Stimulated activated CD8-positive, alpha-beta memory T cell treated with anti-CD3 and anti-CD28 coated beads, Interleukin-7, amount 100 ng/mL, for 1 hour (primary cell): ENCODE measurements at places on chromosomes 3 and 15.

- no peak for DNase-seq
These were observed 616.1 kb upstream of the ALCAM start for GRCh38 chr3:104750581-104750980.

DNA sequence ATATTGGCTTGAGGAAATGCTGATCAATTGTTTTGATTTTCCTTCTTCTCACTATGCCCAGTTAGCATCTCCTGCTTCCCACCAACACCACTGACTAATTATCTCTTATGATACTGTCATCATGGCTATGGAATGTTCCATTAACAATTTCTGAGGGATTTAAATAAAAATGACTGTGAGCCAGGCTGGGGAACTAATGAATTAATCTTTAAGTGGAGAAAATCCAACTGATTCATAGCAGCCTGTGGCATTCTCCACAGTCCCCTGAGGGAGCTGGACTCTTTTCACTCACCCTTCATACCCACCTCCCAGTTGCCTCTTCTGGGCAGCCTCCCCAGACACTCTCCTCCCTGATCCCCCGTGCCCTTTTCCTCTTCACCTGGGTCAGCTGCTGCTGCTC lies 353.6 kb downstream of the CLSTN2 start:
- DNase-seq: no peak

GRCh38 chr3:178421069-178421468 lies 115.2 kb upstream of the KCNMB2 start:
- DNase-seq: no peak

GRCh38 chr3:48441940-48442339 lies 1.9 kb downstream of the TMA7 start:
- DNase-seq: no peak

DNA sequence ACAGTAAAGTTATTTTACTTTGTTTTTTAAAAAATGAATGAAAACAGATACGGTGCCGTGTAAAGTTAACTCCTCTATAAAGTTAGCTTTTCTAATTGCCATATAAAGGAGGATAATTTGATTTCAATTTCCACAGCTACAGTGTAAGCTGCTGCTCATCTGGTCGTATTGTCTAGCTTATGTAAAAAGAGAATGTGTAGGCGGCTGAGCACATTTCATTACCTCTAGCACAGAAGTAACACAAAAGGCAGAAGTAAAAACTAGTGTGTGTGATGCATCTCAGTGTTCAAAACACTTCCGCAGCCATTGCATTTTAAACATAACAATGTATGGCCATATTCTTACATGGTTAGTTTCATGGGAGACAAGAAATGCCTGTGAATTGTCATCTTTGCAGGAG lies 105.0 kb upstream of the P2RY1 start:
- no peak for DNase-seq

DNA sequence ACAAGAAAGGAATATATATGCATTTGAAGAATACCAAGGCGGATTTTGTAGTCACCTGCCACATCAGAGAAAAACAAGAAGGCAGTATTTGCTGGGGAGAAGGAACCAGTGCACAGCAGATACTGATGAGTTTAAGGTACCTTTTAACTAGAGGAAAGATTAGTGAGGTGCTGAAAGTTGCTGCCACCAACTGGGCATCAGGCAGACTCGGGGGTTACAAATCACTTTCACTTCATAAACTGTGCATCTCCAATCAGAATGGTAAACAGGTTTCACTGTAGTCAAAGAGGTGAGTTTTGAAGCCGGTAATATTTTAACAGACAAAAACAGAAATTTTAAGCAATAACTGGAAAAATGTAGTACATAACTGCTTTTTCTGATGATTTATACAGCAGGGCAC lies 4.1 kb downstream of the FBN1 start:
- no peak for DNase-seq

- no peak for DNase-seq
These were observed 23.6 kb upstream of the TRIM59 start for GRCh38 chr3:160473221-160473620.

- peak; percentile 4 for DNase-seq
These were observed 235.3 kb upstream of the ST8SIA2 start for GRCh38 chr15:92158426-92158825.

GRCh38 chr3:66437341-66437929 lies 63.4 kb downstream of the LRIG1 start:
- no peak for DNase-seq

GRCh38 chr3:167863811-167864551 lies 128.5 kb downstream of the SERPINI1 start:
- no peak for DNase-seq

GRCh38 chr3:74538669-74539068 lies 75.8 kb downstream of the CNTN3 start:
- no peak for DNase-seq

DNA sequence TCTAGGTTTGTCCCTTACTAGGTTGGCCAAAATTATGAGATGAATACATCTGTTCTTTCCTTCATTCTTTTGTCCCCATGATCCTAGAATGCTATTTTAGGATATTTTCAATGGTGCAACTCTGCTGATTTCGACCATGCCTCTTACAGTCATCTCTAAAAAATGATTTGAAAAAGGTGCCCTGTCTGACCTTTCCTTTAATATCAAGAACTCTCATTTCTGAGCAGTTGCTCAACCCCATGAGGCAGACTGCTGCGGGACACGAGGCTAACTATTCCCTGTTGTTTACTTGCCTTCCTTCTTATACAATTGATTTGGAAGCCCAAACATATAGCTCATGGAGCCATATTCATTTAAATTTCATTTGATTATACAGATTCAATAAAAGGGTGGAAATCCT lies 14.6 kb downstream of the PLSCR2 start:
- no peak for DNase-seq

- DNase-seq: no peak
These were observed 383.0 kb downstream of the ZBTB20 start for GRCh38 chr3:114764056-114764492.

DNA sequence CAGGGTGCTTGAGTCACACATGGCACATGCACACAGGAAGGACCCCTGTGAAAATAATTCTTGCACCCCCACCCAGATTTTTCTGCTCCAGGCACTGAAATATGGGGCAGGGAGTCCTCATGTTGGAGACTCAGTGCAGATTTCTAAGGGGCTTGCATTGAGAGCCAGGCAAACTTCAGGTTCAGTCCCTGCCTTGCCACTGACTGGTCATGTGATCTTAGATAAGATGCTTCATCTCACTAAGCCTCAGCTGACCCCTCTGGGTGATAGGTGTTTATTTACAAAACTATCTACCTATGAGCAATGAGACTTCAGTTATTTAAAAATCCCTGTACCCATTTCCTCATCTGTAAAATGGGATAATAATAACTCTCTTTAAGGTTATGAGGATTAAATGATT lies 30.1 kb upstream of the C3orf80 start:
- DNase-seq: no peak

DNA sequence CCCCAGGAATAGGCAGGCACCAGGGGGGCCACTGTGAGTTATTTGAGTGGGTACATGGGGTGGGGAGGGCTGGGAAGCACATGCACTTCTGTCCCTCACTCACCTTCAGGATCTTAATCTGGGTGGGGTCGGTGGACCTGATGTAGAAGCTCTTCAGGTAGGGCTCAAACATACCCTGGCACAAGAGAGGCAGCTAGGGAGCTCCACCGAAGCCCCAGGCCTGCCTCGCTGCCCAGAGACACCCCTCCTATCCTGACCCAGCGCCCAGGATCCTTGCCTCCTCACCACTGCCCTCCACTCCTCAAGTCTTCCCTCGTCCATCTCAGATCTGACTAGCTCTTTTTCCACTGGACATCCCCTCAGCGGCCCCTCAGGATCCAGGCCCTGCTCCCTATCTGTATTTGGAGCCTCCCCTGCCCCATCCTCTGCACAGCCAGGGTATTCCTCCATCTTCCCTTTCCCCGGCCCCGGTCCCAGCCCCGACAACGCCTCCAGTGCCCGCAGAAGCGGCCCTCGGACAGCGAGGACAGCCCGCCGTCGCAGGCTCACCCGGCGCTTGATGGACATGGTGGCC lies 30.0 kb downstream of the AP3B2 start:
- no peak for DNase-seq

GRCh38 chr3:106725566-106725965 lies 651.7 kb upstream of the CCDC54 start:
- no peak for DNase-seq

GRCh38 chr3:169668957-169669741 lies 5.6 kb upstream of the MECOM start:
- no peak for DNase-seq

DNA sequence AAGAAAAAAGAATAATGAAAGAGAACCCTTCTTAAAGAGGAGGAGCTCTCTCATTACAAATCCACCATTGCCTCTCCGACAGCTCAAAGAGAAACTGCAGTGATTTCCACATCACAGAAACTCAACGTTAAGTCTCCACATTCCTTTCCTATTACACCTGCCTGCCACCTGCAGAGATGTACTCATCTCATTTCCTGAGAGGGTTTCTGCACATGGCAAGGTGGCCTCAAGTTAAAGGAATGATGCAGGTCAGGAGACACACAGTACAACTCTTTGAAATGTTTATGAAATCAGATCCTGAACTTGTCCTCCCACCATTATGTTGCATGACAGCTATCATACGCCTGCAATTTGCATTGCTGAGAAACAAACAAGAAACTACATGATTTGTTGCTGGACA lies 458.4 kb upstream of the ADAMTS9 start:
- DNase-seq: no peak

DNA sequence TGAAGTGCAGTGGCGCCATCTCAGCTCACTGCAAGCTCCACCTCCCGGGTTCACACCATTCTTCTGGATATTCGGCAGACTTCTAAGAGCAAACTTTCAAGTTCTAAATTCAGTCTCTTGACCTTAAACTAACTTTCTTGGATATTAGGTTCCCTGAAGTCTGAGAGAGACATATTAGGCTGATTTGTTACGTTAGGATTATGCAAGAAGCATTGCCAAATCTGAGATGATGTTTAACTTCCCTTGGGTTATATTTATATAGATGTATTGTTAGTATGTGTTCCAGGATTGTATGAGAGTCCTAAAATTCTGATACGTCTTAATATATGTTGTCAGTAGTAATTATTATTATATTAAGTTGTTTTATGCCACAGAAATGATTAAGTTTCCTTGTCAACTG lies 80.1 kb downstream of the SLC6A1 start:
- no peak for DNase-seq

GRCh38 chr3:147415286-147415685 lies 6.1 kb downstream of the ZIC1 start:
- DNase-seq: no peak

DNA sequence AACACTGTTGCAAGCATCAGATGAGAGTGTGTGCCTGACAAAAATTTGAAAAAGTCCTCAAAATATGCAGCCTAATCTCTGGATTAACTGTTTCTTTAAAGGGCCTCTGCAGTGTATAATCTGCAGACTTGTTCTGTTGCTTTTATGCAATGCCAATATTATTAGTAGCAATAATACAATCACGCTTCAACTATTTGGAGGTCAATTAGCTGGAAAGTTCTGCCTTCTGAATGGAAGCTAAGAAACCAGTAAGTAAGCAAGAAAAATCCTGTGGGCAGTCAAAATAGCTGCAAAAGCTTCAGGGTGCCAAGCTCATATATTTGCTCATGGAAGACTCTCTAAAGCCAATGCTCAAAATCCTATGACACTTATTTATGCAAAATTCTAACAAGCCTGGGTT lies 153.2 kb upstream of the NR2F2 start:
- no peak for DNase-seq

GRCh38 chr15:99211926-99212325 lies 37.5 kb downstream of the TTC23 start:
- no peak for DNase-seq

DNA sequence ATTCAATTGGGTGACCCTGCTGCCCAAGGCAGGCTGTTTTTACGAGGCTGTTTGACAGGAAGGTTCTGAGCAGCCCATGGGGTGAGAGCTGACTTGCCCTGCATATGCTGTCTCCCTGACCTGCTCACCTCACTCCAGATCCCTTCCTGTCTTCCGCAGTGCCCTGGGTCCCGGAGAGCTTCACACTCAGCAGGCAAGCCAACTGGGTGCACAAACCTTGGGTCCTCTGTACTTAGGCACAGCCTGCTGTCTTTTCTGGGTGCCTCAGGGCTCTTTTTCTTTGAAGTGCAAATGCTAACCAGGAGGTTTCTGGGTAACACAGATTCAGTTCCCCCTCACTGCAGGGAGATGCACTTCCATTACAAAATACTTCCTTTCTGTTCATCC lies 32.8 kb downstream of the ZXDC start:
- DNase-seq: no peak

DNA sequence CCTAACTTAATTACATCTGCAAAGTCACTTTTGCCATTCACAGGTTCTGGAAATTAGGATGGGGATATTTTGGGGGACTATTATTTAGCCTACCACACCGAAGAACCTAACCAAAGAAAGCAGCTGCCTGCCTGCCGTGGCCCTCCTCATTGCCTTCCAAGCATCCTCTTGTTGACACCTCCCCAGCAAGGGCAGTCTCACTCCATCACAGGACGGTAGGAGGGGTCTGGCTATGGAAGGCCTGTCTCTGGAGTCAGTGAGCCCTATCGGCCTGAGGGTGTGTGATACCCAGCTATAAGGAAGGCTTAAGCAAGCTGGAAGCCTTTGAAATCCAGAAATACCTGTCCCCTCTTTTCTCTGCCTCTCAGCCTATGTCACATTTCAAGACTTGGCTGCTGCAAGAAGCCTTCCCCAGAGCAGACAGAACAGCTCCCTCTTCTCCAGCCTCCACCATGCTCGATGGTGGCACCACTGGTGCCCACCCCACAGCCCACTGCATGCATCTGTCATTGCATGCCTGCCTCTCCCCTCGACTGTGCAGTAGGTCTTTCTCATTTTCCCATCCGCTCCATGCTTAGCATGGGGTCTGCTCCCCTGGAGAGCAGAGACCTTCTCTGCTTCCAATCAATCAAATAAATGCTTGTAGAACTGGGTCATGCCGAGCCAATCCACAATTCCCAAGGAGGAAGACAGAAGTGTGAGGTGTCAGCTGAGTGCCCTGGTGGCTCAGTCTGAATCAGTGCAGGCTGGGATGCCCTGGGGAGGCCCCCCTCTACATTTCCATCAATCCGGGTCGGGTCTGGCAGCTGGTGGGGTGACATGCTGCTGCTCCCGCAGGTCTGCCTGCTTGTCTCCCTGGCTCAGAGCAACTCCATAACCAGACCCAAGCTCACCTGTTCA lies 23.9 kb upstream of the LOXL1 start:
- DNase-seq: no peak

- DNase-seq: no peak
These were observed 192.7 kb upstream of the LRIG1 start for GRCh38 chr3:66693461-66694031.

DNA sequence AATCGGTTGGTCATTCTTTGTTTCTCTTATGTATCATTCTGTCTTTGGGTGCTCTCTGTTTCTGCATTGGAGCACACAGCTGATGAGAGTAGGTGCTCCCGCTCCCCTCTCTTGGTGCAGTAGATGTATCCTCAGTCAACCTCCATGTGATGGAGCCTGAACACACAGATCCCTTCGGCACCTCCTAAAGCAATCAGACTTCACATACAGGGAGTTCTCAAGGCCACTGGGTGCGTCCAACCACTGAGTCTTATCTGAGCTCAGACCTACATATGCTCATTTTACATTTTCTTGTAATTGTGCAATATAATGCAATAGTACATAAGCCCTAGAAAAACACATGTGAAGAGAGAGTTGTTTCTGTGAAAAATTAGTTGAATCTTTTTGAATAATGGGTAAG lies 198.1 kb upstream of the ATP10A start:
- DNase-seq: no peak
